ENCODE measurements at places on chromosomes 11 and 22. TPM values are rescaled to one million over a fixed set of nuclear protein-coding genes. Genes with fewer than 3 reads are reported as not detected.

The CBLIF gene
- not detected for total RNA-seq

The HTR3A gene
- total RNA-seq, result 0.39 TPM

DNA sequence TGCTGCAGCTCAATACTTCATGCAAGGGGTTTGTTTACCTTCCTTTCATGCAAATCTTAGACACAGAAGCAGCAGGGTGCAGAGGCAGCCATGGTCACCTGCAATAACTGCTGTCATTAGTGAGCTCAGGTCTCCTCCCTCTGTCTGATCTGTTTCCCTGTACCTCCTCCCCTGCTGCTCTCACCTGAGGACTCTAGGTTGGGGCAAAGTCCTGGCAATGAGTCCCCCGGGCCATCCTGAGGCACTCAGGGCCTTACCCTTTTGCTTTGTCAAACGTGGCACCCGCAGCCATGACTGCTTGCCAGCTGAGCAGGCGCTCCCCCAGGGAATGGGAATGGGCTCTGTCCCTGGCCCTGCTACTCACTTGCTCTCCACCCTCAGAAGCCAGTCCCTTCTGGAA is 3.9 kb downstream of the LRRC10B start:
- DNase-seq, result no peak

GRCh38 chr11:95443386-95443785 is 212.4 kb upstream of the SESN3 start:
- no peak for DNase-seq

DNA sequence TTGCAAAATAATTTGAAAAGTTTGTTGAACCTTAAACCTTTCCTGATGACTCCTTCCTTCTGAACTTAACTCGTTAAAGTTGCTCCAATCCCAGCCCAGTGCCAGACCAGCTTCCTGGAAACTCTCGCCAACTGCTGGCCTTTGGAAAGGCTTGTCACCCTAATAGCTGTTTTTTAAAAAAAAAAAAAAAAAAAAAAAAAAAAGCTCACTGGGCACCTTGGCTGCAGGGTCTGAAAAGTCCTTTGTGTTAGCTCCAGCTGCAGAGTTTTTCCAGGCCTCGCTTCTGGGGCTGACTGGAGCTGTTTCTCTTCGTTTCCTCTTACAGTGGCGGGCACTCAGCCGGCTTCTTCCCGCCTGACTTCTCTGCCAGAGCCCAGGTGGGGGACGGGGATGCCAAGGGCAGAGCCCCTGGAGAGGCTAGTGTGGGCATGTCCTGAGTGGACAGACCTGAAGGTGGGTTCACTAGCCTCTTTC is 25.1 kb downstream of the KCNQ1OT1 start:
- DNase-seq, result peak; percentile 12

The NDUFC2 gene
- total RNA-seq, result 105 TPM

- DNase-seq, result no peak
Observed at GRCh38 chr11:59866397-59866796, at the start of gene TCN1. Gene TCN1 (minus strand): TSS chr11:59866487. CDS start chr11:59866470, 17 bp downstream.

The DNAJB13 gene
- 14.3 TPM for total RNA-seq

- DNase-seq, result no peak
Observed at GRCh38 chr22:50735739-50736030, 2.3 kb upstream of the ACR start.

DNA sequence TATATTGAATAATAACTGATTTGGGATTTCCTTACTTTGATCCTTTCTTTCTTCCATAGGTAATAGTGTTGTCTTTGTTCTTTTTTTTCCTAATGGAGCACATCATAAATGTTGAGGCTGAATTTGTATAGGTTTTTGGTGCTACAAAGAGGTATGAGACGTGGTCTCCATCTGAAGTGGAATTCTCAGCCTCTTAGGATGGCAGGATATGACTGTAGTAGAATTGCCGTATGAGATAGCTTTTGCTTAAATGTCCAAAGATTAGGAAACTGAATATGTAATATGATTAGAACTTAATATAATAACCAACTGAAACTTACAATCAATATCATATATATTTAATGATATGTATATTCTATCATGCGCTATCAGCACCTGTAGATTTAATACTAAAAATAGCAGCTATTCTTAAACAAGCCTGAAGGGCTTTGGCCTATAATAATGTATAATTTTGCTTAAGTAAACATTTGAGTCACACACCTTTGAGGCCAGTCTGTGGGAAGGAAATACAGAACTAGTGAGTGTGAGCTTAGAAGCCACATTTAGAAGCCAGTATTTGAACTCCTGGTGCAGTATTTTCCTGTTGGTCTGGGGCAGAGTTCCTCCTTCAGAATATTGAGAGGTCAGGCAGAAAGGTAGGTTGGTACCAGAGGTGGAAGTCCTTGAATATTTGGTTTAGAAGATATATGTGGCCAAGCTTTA is 62.6 kb downstream of the SWAP70 start:
- DNase-seq, result no peak

The CYP2D6 gene
- 2.0 TPM for total RNA-seq

The ANO9 gene
- total RNA-seq, result 2.9 TPM

The ACR gene
- total RNA-seq, result 49.5 TPM

DNA sequence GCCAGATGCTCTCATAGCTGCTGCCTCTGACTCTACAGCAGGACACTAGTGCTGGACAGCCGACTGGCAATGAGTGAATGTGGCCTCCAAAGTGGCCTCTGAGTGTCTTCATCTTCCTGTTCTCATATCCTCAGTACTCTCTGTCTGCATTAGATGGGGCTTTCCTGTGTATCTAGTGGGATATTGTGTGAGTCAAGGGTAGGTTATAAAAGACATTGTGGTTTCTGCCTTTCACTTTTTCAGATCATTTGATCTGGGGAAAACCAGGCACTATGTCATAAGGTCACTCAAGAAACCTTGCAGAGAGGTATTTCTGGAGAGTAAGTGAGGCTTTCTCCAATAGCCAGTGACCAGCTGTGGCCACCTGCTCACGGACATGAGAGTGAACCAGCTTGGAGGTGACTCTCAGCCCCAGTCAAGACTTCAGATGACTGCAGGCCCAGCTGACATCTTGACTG is 333.6 kb upstream of the NCAM1 start:
- no peak for DNase-seq

GRCh38 chr11:1310772-1311468 is 1.5 kb upstream of the TOLLIP start:
- no peak for DNase-seq

GRCh38 chr11:126660321-126660720 is 304.8 kb downstream of the ST3GAL4 start:
- no peak for DNase-seq

The MMP13 gene
- total RNA-seq, result 0.31 TPM

GRCh38 chr11:8273287-8273686 is 9.6 kb upstream of the LMO1 start:
- DNase-seq, result no peak

The KCNE3 gene
- 4.1 TPM for total RNA-seq

GRCh38 chr22:40334899-40335298 is 11.4 kb upstream of the ADSL start:
- DNase-seq, result no peak

The SMC1B gene
- 46.8 TPM for total RNA-seq

The OR8D1 gene
- total RNA-seq, result not detected

GRCh38 chr11:27912916-27913315 is 195.0 kb downstream of the KIF18A start:
- DNase-seq, result no peak

The SERPIND1 gene
- total RNA-seq, result 0.16 TPM

DNA sequence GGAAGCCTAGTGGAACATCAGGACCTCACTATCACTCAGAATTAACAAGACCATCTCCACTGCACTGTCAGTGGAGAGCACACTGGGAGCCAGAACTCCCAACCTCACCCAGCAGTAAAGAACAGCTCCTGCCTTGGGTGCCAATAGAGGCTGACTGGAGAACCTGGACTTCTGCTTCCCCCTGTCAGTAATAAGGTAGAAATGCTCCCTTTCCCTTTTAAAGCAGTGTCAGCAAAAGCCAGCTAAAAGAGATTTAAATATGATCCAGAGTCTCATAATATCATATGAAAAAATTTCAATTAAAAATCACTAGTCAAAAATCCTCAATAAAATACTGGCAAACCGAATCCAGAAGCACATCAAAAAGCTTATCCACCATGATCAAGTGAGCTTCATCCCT is 82.8 kb downstream of the SPATA19 start:
- no peak for DNase-seq

DNA sequence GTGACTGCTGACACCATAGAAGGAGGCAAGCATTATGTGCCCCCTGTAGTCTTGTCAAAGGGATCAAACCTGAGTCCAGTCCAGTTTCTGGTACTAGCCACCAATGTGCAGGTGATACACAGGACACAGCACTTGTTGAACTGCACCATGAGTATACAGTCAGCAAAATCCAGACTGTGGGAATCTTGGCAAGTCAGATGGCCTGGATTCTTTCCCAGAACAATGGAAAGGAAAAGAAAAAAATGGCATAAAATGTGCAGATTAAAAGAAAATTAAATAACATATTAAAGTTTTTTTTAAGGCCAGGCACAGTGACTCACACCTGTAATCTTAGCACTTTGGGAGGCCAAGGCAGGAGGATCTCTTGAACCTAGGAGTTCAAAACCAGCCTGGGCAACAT is 16.8 kb downstream of the CRY2 start:
- no peak for DNase-seq

- DNase-seq, result no peak
Observed at GRCh38 chr11:69707176-69707575, 3.4 kb upstream of the FGF19 start.

The CCDC157 gene
- total RNA-seq, result 81.9 TPM

The CLDN5 gene
- total RNA-seq, result 42.0 TPM

The JHY gene
- 32.7 TPM for total RNA-seq

The OR5T1 gene
- not detected for total RNA-seq

DNA sequence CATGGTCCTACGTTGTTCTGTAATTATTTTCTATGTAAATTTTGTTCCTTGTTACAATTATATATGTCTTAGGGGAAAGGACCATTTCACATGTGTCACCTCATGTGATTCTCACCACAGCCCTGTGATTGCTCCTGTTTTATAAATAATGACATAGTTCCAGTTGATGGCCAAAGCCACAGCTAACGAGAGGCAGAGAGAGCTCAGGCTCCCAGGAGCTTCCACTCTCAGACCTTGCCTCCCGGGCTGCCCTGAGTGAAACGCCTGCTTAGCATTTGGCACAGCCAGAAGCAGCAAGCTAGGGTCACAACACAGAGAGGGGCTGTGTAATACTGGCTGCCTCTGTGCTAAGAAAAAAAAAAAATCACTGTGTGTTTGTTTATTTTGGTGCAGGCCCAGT is 5.9 kb downstream of the TMEM121B start:
- DNase-seq, result no peak

DNA sequence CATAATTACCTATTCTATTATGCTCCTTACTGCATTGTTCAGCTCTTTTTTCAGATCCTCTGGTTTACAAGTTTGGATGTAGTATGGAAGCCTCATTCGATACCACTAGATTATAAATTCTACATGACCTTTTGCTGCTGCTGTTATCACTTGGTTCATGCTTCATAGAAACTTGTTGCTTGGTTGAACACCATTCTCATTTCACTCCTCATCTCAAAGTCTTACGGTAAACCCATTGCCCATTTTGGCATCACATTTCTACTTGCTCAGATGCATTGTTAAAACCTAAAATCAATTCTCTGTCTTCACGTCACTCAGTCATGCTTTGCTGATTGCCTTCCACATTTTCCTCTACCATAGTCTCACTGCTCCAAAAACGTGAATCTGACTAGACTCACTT is 155.5 kb upstream of the DDI1 start:
- DNase-seq, result no peak

The ACTN3 gene
- 1.7 TPM for total RNA-seq

The SEZ6L gene
- 1.4 TPM for total RNA-seq

DNA sequence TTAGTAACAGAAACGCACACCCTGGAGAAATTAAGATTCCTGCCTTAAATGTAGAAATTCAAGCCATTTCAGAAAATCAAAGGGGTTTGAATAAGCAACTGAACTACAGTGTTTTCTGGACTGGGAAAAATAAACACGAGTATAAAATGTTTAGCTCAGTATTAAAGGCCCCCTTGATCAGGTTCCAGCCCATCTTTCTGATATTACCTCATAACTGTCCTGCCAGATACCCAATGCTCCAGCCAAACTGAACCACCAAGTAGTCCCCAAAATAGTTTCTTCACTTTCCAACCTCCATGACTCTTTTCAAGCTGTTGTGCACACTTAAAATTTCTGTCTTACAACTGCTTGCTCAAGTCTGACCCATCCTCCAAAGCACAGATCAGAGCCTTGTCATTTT is 54.4 kb downstream of the SERGEF start:
- no peak for DNase-seq

The SLC29A2 gene
- 1.6 TPM for total RNA-seq

The MMP27 gene
- total RNA-seq, result not detected

The USP47 gene
- 111 TPM for total RNA-seq
